CD14-positive monocyte (primary cell): ENCODE measurements at places on chromosomes 3 and 15. TPM values are rescaled to one million over a fixed set of nuclear protein-coding genes. Genes with fewer than 3 reads are reported as not detected.

DNA sequence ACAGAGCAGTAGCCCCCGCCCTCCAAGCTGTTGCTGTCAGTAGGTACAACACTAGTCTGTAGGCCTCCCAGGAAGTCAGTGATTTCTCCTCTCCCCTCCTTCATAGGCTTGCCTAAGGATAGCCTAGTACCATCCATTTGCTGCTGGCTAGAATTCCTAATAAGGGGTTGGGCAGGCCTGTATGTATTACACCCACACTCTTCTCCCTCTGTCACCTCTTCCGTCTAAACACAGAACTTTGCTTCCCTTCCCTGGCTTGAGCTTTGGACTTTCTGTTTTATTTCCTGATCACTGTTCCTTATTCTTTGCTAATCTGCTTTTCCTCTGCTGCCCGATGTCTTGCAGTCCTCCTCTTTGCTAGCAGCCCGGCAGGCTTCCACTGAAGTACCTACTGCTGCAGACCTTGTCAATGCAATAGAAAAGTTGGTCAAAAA lies 93.4 kb upstream of the UMPS start:
- no peak for DNase-seq

DNA sequence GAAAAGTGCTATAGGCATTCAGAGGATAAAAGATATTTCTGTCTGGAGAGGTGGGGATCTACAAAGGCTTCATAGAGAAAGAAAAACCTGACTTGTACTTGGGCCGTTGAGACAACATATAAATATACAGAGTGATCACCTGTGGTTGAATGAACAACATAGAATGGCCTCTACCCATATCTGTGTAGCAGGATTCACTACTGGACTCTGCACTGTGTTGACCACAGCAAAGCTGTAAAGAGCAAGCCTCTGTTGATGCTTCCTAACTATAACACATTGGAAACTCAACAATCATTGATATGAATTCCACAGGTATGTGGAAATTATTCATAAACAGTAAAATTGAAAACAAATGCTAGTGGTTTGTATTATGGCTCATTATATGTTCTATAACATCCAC lies 19.1 kb upstream of the LPP start:
- DNase-seq: no peak

- DNase-seq: no peak
Measured at GRCh38 chr3:155244699-155245098, 48.8 kb downstream of the STRIT1 start.

GLDN gene
- 0.04 TPM in 1 of 2 replicates, not detected in the other for polyA plus RNA-seq

MAGEL2 gene
- not detected for polyA plus RNA-seq

DNA sequence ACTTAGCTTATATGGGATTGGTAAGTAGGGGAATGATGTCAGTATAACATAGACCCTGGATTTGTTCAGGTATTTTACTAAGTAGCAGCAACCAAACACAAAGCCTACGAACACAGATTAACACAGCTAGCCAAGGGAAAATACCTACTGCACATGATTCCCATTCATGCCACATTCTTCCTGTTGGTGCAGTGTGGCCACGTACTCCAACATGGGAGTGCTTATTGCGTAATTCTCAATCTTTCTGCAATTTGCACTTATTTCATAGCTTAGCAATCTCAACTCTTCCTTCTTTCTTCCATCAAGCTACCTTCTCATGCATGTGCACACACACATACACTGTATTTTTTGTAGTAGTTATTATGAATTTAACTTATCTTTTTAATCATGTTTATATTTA lies 186.8 kb downstream of the IL5RA start:
- DNase-seq: no peak

GRCh38 chr3:161051856-161052255 lies 53.3 kb downstream of the B3GALNT1 start:
- no peak for DNase-seq

DNA sequence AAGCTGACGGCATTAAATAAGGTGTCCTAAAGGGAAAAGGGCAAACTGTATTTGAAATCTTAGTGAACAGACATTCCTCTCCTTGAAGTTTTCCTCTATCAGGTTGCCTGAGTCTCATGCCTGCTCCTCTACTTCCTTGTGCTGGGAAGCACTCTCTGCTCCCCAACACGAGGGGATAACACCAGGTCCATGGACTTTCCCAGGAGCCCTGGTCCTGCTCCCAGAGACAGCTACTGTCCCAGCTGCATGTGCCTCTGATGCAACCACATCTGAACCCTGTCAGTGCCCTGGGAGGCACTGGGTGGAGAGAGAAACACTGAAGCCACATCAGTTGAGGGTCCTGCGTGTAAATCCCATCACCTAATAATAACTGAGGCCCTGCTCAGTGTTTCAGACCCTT lies 7.4 kb downstream of the TLR9 start:
- no peak for DNase-seq

DNA sequence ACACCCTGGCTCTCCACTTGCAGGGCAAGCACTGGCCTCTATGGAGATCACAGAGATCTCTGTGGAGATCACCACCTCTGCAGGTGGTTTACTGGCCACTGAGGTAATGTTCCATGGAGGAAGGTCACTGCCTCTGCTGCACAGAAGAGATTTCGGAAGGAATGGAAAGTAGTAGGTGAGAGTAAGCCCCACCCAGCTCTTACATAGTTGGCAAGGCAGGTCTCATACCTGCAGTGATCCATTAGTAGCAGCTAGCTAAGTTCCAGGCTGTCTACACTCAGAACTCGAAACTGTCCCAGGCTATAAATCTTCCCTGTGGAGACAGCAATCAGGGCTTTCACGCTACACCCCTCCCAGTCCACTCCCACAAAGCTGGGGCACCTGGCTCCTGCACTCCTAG lies 194.3 kb upstream of the MANF start:
- DNase-seq: no peak

GRCh38 chr3:23085261-23085660 lies 117.9 kb upstream of the UBE2E2 start:
- DNase-seq: no peak

GRCh38 chr3:71149959-71150954 lies 433.3 kb downstream of the FOXP1 start:
- DNase-seq: no peak

GOLGA6D gene
- polyA plus RNA-seq: 0.03 TPM in 1 of 2 replicates, not detected in the other

DNA sequence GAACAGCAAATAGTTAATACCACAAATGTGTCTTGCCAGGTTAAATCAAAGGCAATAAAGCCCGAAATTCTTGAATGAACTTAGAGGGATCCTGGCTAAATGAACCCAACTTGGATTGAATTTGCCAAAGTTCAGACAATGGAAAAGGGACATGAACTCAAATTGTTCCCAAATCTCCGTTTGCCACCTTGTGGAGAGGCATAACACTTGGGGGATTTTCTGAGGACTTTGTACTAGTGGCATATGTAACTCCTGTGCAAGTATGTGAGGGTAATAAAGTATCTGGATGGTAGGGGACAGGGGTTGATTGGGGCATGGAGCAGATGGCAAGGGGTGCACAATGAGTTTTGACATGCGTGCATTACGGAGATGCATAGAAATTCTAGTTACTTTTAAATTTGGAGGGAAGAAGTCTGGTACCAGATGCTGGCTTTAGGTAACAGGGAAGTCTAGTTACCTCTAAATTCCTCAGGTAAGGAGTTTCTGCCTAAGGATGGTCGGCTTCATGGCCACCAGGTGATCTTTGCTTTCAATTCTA lies 1.2 kb upstream of the TCAIM start:
- DNase-seq: no peak

SHF gene
- polyA plus RNA-seq: 0.67 and 0.76 TPM in 2 replicates

IGSF11 gene
- not detected for polyA plus RNA-seq

NPAP1 gene
- not detected for polyA plus RNA-seq

DNA sequence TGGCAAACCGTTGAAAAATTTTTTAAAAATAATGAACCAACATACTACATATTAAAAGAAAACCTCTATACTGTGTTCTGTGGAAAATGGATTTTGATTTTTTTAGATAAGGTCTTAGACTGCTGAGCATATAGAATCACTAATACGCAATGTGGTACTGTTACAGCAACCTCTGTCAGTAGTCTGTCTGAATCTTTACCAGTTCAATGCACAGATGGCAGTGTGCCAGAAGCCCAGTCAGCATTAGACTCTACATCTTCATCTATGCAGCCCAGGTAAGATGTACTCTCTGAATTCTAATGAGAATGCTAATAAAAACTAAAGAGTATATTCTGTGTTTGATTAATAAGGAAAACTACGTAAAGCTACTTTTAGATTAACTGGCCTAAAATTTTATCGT lies 31.3 kb upstream of the FAH start:
- no peak for DNase-seq

DNA sequence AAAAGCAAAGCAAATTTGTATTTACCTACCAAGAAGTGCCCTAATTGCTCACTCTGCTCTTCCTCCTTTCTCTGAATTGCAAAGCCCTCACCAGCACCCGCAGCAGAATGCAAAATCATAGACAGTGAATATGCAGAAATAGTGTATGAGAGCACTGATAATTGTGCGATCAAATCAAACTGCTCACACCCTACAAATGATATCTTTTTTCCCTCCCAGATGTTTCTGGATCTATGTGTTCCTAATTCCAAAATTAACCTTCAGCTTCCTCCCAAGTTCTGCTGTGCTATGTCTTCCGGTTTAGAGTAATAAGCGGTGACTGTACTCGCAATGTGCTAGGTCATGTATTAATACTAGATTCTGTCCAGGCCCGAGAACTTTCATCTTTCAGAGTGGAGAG lies 3.4 kb downstream of the GHSR start:
- no peak for DNase-seq

DZIP1L gene
- polyA plus RNA-seq: 0.52 TPM

DNA sequence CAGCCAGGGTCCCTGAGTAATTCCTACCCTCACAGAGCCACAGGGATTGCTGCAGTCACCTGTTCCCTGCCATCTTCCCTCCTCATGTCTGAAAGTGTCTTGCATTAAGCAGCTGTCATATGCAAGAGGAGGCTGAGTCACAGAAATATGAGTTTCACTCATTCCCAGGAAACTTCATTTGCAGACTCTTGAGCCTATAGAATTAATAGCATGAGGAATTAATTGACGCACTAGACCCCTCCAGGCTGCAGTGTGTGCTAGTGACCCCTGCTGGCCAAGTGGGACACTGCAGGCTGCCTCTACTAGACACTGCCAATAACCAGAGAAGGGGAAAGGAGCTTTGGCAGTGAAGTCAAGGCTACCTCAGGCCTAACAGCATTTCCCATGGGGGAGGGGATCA lies 50.6 kb upstream of the SLC6A1 start:
- DNase-seq: no peak

DNA sequence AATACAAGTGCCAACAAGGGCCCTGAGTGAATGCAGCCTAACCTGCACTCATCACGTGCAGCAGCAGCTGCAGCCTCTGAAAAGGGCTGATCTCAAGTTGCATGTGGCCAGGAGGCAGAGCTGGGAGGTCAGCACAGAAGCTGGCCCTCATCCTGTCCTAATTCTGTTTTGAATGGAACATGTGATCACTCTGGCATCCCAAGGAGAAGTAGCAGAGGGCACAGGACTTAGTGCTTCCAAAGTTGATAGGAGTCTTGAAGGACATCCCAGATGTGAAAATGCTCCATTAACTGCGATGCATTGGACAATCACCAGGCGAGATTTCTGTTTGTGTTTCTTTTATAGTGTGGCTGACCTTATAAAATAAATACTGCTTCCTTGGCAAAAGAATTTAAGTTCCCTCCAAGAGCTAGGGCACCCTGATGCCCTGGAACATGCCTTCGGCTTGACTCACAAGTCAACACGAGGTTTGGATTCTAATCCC lies 31.6 kb upstream of the STAG1 start:
- DNase-seq: no peak

CTXND1 gene
- not detected for polyA plus RNA-seq

DNA sequence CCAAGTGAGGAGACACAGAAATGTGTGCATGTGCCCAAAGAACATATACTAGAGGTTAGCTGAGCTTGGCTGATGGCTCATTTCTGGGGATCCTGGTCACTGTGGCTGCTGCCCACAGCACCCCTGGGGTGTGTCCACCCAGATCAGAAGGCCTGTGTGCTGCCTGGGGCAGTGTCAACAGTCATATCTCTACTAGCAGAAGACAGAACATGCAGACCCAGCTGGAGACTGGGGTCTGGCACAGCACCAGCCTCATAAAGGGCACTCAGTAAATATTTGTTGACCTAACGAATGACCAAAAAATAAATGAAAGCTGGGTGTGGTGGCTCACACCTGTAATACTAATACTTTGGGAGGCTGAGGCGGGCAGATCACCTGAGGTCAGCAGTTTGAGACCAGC lies 16.4 kb downstream of the CHRNA3 start:
- DNase-seq: no peak

ZNF662 gene
- polyA plus RNA-seq: 0.09 TPM in 1 of 2 replicates, not detected in the other

MKRN3 gene
- not detected for polyA plus RNA-seq

HEXA gene
- polyA plus RNA-seq: 129 and 164 TPM in 2 replicates

GHSR gene
- polyA plus RNA-seq: not detected in 2 replicates
